Stimulated activated CD8-positive, alpha-beta memory T cell treated with anti-CD3 and anti-CD28 coated beads, Interleukin-15, amount 100 ng/mL, for 1 hour (primary cell): ENCODE measurements at places on chromosomes 2 and 18.

DNA sequence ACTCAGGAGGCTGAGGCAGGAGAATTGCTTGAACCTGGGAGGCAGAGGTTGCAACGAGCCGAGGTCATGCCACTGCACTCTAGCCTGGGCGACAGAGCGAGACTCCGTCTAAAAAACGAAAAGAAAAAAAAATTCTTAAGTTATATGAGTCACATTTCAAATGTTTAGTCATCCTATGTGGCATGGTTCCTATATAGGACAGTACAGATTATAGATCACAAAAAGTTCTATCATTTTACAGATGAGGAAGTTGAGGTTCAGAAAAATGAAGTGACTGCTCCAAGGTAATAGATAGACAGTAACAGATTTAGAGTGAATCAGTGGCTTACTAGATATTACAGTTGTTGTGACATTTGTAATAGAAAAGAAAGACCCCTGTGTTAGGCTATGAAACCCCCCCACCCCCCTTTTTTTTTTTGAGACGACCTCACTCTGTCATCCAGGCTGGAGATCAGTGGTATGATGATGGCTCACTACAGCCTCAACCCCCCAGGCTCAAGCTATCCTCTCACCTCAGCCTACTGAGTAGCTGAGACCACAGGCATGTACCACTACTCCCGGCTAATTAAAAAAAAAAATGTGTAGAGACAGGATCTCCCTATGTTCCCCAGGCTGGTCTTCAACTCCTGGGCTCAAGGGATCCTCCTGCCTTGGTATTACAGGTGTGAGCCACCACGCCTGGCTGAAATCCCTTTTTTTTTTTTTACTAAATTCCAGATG is 22.7 kb downstream of the PTPN4 start:
- no peak for DNase-seq

GRCh38 chr2:159160954-159161353 is 125.5 kb downstream of the WDSUB1 start:
- DNase-seq: no peak

- DNase-seq: no peak
These were observed 307.1 kb downstream of the OSR1 start for GRCh38 chr2:19051203-19051831.

DNA sequence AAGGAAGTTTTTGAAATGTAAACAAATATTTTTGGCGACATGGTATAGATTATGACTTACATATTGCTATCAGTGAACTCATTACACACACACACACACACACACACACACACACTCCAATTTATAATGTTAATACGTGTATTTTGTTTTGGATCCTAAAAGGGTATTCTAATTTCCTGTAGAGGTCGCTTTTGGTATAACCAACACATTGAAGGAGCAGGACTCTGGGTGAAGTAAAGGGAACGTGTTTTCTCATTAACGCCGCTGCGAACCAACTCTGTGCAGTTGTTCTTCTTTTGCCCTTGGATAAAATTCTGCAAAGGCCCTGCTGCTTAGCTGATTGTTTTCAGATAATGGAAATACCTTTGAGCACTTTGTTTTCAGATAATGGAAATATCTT is 190.4 kb downstream of the PMAIP1 start:
- no peak for DNase-seq

DNA sequence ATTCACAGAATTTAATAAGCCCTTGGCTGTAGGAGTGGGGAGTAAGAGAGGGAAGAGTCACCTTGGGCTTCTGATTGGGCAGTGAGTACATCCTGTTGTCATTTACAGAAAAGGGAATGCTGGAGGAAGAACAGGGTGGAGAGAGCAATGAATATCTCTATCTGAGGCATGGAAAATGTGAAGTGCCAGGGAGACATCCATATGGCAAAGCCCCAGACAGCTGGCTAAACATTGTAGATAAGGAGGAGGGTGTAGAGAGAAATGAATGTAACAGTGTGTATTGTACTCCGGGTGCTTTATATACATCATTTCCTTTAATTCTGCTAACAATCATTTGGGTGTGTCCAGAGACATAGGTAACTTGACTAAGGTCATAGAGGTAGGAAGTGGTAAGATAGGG is 103.5 kb downstream of the UPP2 start:
- DNase-seq: no peak

DNA sequence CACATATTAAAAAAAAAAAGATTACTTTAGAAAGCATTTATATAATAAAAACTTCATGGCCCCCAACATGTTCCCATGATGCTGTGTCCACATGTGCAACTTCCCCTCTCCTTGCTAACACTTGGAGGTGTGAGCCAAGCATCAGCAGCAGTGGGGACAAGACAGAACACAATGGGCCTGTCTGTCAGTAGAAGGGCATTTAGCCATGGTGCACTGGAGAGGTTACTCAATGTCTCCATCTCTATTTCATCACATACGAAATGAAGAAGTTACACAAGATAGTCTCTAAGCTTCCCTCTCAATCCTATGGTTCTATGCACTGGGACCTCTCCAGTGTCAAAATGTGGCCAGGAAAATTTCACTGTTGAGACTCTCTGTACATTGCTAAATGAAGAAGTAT is 2.5 kb downstream of the VIT start:
- DNase-seq: no peak

- no peak for DNase-seq
These were observed 462.9 kb downstream of the TXNL1 start for GRCh38 chr18:56175330-56176001.

DNA sequence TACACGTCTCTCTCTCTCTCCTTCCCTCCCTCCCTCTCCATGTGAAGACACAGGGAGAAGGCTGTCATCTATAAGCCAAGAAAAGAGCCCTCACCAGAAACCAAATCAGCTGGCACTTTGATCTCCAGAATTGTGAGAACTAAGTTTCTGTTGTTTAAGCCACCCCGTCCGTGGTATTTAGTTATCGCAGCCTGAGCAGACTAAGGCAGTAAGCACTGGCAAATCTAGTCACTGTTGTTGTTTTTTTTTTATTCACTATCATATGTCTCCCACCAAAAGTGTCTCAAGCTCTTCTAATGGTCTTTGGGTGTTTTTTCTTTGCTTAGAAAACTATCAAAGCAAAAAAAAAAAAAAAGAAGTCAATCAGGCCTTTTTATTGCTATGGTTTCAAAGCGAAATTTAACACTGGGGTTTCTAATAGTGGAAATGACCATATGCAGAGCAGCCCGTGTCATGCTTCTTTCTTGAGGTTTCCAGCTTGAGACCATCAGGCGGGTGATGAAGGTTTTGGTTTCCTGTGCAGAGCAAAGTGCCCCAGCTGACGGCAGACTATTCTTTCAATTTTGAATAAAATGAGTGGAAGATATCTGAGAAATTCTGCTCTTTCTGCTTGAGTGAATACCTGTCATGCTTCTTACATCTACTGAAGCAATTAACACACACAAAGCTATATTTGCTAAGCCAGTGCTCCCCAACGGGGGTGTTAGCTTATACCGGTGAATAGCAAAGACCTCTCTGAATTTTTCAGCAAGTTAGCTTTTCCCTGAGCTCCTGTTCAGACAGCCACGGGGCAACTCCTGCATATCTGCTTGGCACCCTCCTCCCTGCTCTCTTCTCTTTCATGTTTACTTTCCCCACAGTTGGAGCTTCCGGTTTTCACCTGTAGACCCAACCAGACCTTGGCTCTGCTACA is 394.1 kb upstream of the ATP5MC3 start:
- DNase-seq: no peak

GRCh38 chr2:212088353-212088752 is 450.2 kb downstream of the ERBB4 start:
- DNase-seq: no peak

DNA sequence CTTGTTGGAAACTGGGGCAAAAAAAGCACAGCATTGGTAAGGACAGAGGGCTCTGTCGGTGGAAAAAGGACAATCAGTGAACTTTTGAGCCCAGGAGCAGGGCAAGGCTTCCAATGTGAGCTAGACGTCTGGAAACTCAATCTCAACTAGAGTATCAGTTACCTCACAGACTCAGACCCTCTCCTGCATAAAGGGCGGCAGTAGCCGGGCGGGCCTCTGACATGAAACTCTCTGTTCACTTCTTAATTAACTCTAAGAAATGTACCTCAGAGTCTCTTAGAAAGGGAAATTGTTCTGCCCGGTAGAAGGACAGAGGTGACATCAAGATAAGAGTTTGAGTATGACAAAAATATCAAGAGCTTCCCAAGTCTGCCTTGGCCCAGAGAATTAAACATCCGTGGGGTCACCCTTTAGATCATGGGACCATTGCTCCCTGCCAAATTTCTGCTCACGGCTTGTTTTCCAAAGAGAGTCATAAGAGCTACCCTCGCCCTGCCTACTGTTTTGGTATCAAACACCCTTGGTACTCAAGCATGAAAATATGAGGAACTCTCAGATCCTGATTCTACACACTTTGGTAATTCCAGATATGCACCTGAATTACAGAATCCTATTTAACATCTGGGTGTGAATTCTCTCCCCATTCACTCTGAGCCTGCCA is 103.5 kb upstream of the PKDCC start:
- no peak for DNase-seq

DNA sequence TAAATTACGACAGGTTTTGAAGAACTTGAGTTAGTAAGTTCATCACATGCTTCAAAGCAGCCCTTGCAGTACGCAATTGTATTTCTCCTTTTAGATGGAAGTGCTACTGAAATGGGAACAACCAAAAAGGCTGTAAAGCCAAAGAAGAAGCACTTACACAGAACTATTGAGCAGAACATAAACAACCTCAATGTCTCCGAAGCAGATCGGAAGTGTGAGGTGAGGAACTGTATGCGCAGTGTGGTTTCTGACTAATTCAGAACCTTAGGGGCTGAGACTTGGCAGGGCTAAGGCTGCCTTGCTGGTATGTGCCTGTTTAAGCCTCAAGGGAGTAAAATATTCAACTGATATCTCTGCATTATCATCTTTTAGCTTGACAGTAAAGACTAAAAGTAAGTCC is 8.4 kb downstream of the NCAPH start:
- DNase-seq: no peak

DNA sequence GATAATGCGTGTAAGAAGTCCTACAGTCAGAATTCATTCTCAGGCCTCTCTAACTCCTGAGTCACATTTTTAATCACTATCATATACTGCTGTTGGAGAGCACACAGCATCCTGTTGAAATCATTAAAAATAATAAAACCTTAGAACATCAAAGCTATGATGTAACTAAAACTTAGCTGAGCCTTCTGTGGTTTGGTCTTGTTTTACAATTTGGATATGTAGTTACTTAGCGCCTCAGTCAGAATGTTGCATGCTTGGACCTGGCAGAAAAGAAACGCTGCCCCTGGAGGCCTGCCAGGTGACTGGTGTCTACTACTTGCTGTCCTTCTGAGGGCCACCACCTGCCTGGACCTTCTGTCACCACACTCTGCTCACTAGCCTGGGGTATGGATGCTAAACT is 261.1 kb upstream of the RASGRP3 start:
- no peak for DNase-seq

DNA sequence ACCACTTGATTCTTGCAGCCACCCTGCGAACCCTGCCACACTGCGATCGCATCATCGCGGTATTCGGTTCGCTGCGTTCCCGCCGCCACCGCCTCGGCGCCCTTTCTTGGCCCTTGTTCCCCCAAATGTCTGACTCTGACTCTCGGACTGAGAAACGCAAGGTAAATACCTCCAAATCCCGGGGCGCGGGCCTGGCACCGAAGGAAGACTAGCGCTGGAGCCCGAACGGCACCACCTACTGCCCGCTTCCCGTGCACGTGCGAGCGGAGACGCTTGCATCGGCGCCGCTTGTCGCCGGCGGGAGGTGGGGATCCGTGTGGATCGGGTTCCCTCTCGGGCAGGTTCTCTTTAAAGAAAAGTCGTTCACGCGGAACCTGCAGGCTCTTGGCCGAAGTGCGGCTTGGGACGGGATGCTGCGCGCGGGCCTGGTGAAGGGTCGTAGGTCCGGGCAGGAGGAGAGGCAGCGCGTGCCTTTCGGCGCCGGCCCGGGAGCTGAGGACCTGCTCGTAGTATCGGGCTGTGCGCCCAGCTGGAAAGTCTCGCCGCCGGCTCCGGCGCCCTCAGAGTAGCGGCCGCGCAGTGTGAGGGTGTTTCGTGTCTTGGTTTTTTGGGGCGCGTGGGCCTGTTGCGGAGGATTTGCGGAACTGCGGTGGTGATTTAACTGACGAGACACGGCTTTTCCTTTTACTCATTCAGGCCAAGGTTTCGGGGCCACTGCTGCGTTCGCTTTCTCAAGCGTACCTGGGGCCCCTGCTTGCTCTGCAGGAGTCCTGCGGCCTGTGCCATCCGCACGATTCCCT is 514 bp downstream of the BCL2L11 start:
- DNase-seq: no peak

DNA sequence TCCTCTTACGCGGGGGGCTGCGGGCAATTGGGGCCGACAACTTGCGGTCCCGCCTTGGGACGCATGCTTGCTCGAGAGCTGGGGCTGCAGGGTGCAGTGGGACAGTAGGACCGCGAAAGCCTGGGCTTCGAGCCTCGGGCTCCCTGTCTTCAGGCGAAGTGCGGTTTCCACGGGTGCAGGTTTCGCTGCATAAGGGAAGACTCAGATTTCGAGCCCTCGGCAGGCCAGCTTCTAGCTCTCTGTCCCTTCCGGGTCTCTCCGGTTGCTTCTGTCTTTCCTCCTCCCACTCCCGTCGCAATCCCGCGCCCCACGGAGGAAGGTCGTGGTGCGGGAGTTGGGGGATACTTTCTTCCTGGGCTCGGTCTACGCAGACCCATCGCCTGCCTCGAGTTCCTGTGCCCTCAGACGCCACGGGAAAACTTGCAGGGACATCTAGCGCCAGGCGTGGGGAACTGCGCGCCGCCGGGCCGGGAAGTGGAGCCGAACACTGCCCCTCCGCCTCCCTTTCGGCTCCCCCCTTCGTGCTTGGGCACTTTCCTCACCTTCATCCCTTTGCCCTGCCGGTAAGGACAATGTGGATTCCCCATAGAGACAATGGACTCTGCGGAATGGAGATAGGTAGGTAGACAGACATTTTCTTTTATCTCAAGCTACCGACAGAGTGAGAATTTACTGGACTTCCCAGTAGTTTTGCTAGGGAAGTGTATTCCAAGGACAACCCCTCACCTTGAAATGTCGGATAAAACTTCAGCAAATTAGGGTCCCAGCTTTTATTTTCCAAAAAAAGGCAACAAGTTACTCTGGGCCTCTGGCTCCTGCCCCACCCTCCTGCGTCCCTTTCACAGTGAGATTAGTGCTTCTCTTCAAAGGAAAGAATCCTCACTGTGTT is 4.2 kb upstream of the HOXD13 start:
- no peak for DNase-seq

GRCh38 chr2:189502714-189503113 is 61.4 kb downstream of the WDR75 start:
- no peak for DNase-seq

DNA sequence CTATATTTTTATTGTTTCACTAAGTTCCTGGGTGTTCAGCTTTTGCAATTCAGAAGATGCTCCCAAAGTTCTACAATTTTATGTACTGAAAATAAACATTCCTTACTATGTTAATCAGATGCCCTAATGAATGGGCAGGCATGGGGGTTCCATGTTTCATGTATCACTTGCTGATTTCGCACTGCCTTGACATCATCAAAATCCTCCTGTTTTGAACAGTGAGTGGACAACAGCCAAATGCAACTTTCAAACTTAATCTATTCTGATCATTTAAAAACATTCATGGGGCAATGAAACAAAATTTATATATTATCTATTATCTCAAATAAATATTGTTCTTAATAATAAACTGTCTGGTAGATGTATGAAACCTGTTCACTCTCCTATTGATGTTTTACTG is 43.2 kb downstream of the ZEB2 start:
- DNase-seq: no peak
